NCI-H526 treated with DMSO at 0.1 percent for 48 hours (cell line): ENCODE measurements at places on chromosomes 11 and 22.

GRCh38 chr22:46027211-46028105, 50.5 kb upstream of the WNT7B start:
- DNase-seq: peak; percentile 55

DNA sequence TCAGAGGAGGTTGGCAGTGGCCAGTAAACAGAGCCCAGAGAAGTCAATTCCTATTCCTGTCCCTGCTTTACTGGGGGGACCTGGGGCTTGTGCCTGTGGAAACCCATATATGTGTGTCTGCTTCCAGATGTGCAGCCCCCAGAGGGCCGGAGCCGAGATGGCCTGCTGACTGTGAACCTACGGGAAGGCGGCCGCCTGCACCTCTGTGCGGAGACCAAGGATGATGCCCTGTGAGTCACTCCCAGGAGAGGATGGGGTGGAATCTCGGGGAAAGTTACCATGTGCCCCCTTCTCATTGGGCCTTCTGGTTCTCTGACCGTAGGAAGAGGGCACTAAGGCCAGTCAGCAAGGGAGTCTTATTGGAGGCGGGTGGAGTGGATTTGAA, 5.3 kb downstream of the PLEKHB1 start:
- DNase-seq: no peak

GRCh38 chr11:40054631-40055030, 1404.8 kb downstream of the LRRC4C start:
- DNase-seq: no peak

DNA sequence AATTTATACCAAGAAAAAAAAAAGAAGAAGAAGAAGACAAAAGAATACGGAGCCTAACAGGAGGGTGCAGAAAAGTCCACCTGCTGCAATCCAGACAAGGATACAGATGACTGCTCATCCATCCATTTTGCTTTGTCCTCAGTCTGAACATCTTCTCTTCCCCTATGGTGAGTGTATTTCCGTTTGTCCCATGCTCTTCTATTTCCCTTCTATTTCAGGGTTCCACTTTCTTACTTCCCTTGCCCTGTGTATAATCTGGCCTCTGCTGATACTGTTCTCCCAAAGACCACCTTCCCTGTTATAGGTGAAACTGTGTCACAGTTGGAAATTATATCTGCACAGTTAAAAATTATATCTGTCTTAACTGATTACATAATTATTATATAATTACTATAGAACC, 48.7 kb upstream of the USP47 start:
- DNase-seq: no peak

- DNase-seq: no peak
Measured at GRCh38 chr11:15687342-15687741, 572.6 kb downstream of the INSC start.
